ENCODE measurements at places on chromosomes 6 and 20.
A peak's percentile ranks its signal among the peaks of the same experiment; 100 is the strongest.

DNA sequence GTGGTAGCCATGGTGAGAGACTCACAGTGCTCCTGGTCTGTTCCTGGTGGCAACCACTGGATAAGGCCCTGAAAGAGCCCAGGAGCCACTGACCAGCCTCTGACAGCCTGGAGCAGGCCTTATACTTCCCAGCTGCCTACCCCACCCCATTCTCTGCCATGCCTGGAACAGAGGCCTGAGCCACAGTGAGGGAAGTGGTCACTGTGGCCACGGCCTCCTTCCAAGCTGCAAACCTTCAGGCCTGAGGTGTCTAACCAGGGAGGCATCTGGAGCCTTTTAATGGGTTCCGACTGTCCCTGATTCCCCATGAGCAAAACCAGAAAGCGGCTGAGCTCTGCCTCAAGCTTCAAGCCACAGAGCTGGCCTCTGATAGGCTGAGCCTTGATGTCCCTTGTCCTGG lies 113.0 kb upstream of the SIRPA start:
- no peak for DNase-seq

DNA sequence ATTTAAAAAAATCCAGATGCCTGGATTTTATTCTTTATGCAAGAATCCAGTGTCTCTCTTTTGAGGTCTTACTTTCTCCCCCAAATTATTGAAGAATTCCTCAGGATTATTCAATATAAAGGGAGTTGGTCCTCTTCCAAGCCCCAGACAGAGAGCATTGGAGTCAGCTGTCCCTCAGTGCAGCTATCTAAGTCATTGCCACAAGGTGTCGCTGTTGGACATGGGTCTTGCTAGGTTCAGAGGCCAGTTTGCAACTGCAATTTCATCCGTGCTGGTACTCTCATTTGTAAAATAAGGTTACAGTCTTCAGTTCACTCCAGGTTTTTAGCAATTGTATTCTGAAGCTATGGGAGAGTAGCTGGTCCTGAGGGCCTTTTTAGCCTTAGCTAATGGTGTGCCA lies 27.8 kb downstream of the CCN2 start:
- peak; percentile 32 for DNase-seq

DNA sequence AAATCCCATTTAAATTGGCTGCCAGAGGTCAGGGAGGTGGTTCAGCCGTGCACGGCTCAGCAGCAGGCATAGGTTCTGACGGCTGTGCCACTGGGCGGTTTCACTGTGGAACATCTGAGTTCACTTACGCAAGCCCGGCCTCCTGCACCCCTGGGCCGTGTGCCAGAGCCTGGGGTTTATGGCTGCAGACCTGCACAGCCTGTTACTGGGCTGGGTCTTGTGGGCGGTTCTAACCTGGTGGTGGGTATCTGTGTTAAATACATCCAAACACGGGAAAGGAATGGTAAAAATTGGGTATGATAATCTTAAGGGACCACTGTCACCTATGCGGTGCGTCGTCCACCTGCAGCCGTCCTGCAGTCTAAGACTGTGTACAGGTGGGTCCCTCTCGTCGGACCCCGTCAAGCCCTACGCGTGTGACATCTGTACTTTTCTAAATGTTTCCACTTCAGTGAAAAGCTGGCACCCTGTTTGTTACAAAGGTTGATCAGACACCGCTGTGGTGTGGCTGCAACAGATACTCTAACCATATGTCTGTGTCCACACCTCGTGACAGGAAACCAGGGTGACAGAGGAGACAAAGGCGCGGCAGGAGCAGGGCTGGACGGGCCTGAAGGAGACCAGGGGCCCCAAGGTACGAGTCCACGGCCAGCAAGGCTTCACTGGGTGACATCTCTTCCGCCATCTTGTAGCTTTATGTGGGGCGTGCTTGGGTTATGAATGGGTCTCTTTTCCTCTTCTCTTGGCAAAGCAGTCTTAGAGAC lies 21.5 kb downstream of the COL9A3 start:
- DNase-seq = no peak

DNA sequence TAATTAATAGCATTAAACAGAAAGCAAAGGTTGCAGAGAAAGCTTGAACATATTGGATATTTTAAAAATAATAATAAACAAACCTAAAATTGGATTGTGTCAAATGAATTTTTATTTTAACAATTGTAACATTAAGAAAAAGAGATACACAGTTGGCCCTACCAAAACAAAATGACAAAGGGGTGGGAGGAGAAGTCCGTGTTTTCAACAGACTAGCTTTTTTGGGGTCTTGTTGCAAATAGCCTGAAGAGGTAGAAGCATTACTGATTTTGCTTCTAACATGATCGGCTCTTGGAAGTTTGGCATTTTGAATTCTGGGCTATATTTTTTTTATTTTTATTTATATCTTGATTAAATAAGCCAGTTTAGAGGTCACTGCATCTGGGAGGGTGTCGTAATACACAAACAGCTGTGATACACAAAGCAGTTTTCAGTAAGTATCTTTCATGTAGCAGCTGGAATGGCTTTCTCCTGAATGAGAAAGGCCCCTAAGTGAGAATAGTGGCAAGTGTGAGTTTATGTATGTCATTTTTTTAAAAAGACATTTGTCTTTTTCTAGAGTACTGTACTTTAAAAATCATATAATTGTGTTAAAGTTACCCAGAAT lies 85.5 kb upstream of the ZNF217 start:
- no peak for DNase-seq

DNA sequence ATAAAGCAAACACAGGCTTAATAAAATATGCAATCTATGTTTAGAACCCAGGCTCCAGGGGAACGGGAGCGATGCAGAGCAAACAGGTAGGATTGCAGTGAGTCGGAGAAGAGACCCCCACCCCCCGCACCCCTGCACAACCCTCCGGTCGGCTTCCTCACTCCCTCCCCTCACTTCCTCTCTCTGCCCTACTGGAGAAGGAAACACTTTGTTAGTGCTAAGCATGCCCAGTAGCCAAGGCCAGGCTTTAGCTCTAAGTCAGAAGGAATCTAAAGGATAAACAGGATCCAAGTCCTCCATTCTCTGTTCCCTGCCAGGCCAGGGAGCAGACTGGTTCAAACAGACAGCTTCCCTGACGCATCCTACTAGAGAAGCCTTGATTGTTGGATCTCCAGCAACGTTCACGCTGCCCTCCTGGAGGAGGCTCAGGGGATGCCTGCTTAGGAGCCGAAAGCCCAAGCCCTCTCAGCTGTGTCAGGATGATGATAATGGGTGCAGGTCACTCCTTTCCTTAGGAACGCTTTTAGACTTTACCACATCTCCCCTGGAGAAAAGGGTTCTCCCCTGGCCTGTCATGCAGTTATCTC lies 14.7 kb downstream of the FOXQ1 start:
- DNase-seq = no peak

DNA sequence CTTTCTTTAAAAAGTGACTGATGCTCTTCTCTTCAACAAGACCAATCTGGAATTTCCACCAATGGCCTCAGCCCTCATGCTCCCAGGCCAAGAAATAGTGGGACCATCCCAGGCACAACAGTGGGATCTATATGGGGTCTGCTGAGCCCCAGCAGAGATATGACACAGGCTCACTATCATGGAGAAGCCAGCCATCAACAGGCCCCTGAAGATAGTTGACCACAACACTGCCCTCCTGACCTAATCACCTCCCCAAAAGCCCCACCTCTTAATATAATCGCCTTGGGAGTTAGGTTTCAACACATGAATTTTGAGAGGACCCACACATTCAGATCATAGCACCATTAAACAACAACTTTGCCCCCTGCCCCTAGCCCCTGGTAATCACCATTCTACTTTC lies 16.8 kb upstream of the MCM3 start:
- DNase-seq = no peak

GRCh38 chr6:133532908-133533307 lies 291.8 kb downstream of the EYA4 start:
- no peak for DNase-seq

DNA sequence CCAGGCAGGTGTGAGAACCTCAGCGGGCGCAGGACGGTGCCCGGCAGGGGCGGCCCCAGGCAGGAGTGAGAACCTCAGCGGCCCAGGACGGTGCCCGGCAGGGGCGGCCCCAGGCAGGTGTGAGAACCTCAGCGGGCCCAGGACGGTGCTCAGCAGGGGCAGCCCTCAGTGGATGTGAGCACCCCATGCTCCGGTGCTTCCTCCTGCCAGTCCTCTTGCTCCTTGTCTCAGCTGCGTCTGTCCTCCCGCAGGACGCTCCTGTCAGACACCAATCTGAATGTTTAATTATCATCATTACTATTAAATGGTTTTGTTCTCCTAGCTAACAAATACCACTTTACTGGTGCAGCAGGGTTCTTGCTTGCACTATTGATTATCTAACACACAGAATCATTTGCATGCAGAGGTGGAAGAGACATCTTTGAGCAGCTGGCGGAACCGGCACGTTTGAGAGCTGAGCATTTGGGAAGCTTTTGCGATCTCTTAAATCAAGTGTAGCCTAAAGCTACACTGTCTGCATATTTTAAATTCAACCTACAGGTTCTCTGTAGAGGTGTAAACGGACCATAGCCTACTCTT lies 39.4 kb upstream of the DACT2 start:
- DNase-seq = no peak

- DNase-seq = no peak
These were observed 1.0 kb upstream of the NXT1 start for GRCh38 chr20:23349338-23350195.

DNA sequence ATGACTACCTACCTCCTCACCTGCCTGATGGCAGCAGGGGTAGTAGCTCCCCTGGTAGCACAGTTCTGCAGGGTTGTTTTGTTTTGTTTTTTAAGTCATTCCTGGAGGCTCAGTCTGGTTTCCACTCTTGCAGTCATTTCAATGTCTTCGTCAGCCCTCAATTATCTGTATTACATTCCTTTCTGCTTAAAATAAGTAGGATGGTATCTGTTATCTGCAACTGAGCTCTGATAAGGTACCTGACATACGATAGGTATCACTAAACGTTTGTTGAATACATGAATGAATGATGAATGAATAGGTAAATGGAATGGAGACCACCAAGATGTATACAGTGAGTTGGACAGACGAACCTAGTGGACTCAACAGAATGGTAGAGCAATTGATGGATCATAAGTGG lies 7.2 kb upstream of the CLPSL2 start:
- DNase-seq = no peak

DNA sequence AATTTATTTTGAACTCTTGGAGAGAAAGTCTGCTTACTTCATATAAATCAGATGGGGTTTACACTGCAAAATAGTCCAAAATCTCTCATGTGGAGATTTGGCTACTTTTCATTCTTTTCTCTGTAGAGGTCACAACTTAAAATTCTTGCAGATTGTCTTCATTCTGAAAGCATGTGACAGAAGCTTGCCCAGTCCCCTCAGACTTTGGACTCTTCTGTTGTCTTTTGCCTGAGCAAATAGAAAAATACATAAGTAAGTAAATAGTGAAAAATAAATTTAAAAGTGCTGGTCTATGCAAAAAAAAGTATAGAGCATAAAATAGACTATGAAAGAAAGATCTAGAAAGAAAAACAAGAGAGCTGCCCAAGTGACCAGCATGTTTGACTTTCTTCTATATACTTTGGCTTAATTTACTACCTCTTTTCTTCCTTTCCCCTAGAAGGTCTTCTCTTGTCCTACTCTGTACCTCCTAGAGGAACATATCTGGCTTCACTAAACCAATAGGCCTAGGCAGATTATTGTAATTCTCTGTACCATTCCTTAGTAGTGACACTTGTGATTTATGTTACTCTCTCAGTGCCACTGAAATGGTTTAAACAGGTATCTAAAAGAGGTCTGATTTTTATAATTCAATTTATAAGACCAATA lies 260.9 kb downstream of the TENT5A start:
- DNase-seq = no peak

- DNase-seq = no peak
These were observed 26.7 kb downstream of the NTSR1 start for GRCh38 chr20:62735331-62735821.

GRCh38 chr6:88380618-88381288 lies 214.6 kb upstream of the CNR1 start:
- DNase-seq = no peak

- DNase-seq = no peak
These were observed 352.4 kb downstream of the LAMA2 start for GRCh38 chr6:129235167-129236000.

DNA sequence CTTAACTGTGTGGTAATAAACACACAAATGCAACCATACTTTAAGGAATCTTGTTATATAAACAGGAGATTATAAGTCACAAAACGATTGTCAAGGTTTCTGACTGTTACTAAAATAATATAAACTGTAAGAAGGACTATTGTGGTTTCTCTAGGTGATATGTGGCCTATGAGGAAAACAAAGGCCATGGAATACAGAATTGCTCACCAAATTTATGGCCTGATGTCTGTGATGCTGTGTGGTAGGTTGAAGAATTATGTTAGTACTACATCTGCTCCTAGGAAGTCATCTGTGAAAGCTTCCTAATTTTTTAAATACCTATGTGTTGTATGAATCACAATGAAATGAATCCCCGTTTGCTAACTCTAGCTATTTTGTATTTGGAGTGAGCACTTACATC lies 875.4 kb upstream of the MAP3K7 start:
- no peak for DNase-seq

GRCh38 chr6:31010393-31011060 lies at the start of gene MUC22:
Gene MUC22, plus strand, starts transcription at chr6:31010474. Its CDS starts 233 bp downstream, at chr6:31010707.
- DNase-seq = no peak

- DNase-seq = no peak
These were observed 14.2 kb upstream of the RNF217 start for GRCh38 chr6:124947971-124948451.

DNA sequence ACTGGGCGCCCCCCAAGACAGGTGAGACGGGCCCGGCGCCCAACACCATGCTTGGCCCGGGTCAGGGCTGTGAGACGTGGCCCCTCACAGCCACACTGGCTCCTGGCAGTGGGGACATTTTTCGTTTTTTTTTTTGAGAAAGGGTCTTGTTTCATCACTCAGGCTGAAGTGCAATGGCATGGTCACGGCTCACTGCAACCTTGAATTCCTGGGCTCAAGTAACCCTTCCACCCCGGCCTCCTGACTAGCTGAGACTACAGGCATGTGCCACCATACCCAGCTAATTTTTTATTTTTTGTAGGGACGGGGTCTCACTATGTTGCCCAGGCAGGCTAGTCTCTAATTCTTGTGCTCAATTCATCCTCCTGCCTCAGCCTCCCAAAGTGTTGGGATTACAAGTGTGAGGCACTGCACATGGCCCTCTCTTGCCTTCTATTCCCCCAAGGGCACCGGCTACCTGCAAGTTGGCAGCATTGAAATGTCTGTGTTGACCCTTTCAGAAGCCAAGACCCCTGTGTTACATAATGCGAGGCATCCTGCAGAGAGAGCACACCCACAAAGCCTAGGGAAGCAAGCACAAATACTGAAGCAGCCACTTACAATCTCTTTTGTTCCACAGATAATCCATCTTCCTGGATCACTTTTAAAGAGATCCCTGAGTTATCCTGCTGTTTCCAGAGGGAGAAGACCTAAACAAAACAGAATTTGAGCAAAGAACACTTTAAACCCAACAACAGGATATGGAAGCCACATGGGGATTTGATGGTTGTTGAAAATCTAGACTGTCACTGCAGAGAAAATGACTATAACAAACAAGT lies 57.5 kb upstream of the SLC4A11 start:
- no peak for DNase-seq

DNA sequence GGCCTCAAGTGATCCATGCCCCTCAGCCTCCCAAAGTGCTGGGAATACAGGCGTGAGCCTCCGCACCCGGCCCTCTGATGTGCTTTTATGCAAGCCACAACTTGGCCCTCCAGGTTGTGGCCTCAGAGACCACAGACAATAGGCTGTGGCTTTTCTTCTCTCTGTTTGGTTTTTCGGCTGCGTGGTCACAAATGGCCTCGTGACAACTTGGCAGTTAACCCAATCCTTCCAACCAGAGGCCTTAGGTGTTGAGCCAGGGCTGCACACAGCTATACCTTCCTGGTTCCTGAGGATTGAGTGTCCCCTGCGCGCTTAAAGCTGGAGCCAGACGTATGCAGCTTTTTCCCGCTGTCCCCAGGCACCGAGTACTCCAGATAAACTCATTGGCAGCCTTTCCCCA lies 6.3 kb upstream of the TGM3 start:
- DNase-seq = no peak

Measured in NCI-H1930 (cell line).